ENCODE measurements at places on chromosomes 4 and X. TPM values are rescaled to one million over a fixed set of nuclear protein-coding genes. Genes with fewer than 3 reads are reported as not detected.

Gene FAM47E
- polyA plus RNA-seq, result not detected

Gene PLAC1
- polyA plus RNA-seq, result 2.4 TPM

Gene WDR17
- polyA plus RNA-seq, result 1.1 TPM

Gene GPRASP1
- polyA plus RNA-seq, result 2.2 TPM

Gene CSTF2
- 22.3 TPM for polyA plus RNA-seq

Gene TMPRSS11B
- polyA plus RNA-seq, result not detected

- DNase-seq, result no peak
These were observed 86.8 kb upstream of the LSM6 start for GRCh38 chr4:146088690-146089089.

DNA sequence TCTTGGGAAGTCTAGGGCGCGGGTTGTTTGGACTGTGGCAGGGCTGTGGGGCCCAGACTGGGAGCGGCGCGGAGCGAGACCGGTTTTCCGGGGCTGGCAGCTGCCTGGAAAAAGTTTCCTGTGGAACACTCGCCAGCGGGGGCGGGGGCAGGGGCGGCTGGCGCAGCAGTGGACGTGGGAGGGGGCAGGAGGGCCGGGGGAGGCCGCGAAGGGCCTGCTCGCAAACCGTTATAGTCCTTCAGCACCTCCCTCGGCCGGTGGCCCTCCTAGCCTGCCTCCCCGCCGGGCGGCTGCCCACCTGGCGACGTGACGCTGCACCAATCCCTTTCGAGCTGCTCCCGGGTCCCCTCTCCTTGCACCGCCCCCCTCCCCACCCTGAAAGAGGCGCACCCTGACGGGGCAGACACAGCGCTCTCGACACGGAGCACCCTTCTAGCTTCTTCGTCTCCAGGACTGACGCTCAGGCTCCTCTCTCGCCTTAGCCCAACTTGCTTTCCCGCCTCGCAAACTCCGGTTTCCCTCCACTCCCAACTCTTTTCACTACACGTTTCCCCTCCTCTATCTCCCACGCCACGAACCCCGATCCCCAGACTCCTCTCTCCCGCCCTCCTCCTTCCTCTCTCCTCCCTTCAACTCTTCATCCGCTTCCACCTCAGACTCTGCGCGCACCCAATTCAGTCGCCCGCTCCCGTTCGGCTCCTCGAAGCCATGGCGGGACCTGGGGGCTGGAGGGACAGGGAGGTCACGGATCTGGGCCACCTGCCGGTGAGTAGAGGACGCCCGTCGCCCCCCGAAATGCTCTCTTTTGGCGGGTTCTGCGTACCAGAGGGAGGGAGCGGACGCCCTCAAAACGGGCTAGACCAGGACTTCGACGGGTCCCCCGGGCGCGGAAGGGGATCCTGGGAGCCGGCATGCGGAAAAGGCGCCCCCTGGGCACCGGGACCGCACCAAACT lies at the start of gene NRK:
TSS of gene NRK (plus strand) at position 402 of the 954 bp plus-strand sequence. CDS start at position 709, 307 bp downstream.
- no peak for DNase-seq

- no peak for DNase-seq
These were observed 2.4 kb upstream of the PDZD4 start for GRCh38 chrX:153832728-153833127.

DNA sequence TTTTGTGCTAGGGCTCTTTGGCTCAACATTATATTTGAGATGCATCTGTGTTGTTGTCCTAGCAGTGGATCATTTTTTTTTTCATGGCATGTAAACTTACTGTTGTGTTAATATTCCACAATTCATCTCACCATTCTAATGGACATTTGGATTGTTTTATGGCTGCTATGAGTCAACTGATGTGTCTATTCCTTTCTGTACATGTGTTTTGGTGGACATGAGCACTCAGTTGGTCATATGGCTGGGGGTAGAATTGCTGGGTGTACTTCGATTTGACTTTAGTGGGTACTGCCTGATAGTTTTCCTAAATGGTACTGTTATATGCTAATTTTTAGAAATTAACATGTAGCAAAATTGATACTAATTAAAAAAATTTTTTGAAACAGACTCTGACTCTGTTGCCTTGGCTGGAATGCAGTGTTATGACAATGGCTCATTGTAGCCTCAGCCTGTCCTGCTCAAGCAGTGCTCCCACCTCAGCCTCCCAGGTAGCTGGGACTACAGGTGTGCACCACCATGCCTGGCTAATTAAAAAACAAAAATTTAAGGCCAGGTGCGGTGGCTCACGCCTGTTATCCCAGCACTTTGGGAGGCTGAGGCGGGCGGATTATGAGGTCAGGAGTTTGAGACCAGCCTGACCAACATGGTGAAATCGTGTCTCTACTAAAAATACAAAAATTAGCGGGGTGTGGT lies 9.0 kb downstream of the FAM193A start:
- no peak for DNase-seq

Gene CXorf65
- not detected for polyA plus RNA-seq

GRCh38 chr4:92618968-92619367 lies 315.2 kb downstream of the GRID2 start:
- DNase-seq, result no peak

DNA sequence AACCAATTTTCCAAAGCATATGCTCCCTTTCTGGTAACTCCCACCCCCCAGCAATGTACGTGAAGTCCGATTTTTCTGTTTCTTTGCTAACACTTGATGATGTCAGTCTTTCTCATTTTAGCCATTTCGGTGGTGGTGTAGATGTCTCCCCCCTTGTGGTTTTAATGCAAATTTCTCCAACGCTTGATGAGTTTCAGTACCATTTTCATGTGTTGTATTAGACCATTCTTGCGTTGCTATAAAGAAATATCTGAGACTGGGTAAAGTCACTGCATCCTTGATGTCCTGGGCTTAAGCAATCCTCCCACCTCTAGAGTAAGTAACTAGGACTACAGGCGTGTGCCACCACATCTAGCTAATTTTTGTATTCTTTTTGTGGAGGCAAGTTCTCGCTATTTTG lies 148.4 kb upstream of the VCX3A start:
- DNase-seq, result no peak

DNA sequence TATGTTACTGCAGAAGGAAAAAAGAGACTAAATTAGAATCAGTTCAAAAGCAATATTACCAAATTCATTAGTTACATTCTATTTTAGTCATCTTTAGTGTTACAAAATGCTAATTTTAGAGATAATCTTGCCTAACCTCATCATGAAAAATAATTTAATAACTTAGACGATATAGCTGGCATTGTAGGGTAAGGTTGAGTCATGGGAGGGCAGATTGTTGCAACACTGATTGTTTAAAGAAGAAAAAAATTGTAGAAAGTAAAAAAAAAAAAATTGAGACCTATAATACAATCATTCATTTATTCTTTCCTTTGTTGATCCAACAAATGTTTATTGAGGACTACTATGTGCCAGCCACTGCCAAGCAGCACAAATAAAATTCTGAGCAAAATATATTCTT lies 330.9 kb downstream of the GBA3 start:
- DNase-seq, result no peak

DNA sequence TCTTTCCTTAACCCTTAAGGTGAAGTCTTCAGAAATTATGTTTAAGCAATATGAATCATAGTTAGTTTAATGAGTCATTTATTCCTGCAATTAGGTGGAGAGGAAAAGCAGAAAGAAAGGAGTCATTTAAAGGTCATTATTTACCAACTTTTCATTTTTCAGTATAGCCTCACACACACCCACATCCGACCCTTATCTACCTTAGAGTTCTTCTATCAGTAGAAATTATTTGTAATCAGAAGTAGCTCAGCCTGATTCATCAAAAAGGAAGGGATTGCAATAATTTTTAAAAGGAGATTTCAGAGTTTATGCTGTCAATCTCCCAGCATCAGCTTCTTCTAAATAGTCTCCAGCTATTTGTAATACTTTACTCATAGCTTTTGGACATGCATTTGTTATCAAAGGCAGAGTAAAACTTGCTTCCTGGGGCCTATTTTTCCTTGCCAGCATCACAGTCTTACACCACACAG lies 5.9 kb downstream of the ANXA10 start:
- no peak for DNase-seq

DNA sequence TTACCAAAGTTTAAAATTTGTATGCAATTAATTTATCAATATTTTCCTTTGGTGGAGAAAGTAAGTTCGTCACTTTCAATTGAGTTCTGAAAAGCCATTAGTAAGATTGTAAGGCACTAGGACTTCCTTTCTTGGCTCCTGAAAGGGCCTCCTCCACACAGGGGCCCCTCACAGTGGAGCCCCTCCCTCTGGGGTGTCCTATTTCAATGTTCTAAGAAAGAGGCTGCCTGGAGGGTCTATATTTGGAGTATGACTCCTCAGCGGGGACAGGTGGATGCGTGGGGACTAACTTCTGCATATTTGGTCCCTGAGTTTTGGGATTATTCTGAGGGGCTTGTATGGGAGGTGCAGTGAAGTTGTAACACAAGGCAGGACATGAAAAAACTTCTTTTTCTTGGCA lies 1.6 kb upstream of the ARMCX4 start:
- DNase-seq, result no peak

GRCh38 chrX:41381685-41382084 lies 47.7 kb downstream of the DDX3X start:
- DNase-seq, result peak; percentile 32

Gene DDIT4L
- polyA plus RNA-seq, result 2.0 TPM

DNA sequence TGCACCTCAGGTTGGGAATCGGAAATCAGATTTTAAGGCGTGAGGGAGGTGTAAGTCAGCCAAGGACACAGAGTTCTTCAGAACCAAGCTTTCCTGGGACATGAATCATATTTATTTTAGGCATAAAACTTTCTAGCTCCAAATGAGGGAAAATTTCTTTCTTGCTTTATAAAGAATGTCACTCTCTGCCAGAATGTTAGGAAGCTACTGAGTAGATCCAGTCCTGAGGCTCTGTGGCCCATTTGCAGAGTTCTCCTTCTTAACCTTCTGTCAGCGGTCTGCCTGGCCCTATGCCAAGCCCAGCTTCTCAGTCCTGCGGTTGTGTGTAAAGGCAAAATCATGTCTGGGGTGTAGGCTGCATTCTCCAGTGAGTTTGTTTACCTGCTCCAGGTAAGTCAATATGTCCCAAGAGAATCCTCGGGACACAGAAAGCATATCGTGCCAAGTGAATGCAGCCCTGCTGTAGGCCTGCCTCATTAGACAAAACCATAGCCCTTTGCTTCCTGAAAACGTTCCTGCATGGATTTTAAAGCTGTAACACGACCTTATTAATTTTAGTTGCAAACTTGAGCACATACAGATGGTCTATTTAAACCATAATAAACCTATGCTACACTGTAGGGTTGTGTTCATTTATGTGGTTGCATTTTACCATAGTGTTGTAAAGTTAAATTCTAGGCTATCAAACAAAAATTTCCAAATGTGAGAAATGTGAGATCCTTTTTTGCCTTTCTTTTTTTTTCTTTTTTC lies 29.2 kb upstream of the CCNI start:
- no peak for DNase-seq

- no peak for DNase-seq
These were observed 14.0 kb downstream of the APLN start for GRCh38 chrX:129640737-129641136.

DNA sequence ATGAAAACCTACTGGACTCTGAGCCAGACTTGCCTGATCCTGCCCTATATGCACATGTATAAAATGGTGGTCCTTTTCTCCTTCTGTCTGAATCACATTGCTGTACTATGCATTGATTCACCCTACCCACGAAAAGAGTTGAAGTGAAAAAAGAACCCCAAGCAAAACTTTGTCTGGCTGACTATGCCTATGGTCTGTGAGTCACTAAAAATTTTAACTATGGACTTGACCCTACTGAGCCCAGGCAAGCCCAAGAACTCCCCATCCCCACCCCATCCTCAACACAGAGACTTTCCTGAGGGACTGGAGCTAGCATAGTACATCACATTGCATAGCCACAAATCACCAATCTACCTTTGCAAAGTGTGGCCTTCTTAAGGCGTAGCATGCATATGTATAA lies 116.6 kb upstream of the TENM3 start:
- DNase-seq, result no peak

Gene BEND2
- polyA plus RNA-seq, result not detected

DNA sequence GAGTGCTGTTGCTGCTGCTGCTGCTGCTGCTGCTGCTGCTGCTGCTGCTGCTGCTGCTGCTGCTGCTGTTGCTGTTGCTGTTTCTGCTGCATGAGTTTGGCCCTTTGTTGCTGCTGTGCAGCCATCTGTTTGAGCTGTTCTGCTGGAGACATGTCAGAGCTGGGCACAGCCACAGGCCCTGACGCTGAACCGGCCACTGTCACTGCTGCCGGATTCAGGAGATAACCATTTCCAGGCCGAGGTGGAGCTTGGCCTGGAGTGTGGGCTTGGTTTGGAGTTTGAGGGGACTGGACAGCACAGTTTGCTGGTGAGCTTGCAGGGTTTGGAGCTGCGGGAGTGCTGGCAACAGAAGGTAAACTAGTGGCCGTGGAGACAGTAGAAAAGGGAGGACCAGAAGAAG lies 224.3 kb downstream of the MGST2 start:
- no peak for DNase-seq

GRCh38 chrX:17692709-17693346 lies 44.5 kb upstream of the SCML1 start:
- peak; percentile 24 for DNase-seq

GRCh38 chr4:170190265-170190664 lies 100.5 kb upstream of the AADAT start:
- DNase-seq, result no peak

DNA sequence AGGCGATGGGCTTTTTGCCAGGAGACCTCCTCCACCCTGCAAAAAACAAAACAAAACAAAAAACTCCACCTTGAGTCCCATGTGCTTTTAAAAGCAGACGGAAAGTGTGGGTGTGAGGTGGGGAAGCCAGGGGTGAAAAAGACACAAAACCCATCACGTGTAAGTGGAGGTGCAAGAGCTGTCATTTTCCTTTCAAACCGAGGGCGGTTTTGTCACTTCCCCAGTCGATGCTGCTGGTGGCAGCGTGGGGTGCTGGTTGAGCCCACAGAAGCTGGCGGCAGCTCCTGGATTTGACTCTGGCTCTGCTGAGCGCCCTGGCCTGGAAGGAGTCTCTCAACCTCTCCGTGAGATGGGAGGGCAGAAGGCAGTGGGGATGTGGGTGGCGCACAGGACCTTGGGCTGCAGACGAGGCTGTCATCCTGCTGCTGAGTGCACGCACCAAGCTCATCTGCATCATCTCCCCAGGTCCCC lies 110.0 kb downstream of the PSAPL1 start:
- no peak for DNase-seq

Gene SRPX
- 53.5 TPM for polyA plus RNA-seq

Gene POLN
- polyA plus RNA-seq, result 0.35 TPM

Gene RTL5
- polyA plus RNA-seq, result 1.7 TPM

DNA sequence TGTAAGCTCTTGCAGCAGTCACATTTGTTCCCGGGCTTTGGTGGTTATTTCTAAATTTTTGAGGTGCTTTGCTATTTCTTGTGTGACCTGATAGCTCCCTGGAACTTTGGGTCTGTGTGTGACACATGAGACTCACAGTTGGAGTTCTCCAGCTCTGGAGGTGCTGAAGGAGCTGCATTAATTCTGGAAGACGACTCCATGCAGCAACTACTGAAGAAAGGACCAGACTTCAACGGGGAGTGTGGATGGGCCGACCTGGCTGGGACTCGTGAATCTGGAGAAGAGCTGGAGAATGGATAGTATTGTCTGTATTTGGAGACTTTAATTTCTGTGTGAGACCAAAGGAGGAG lies 1.5 kb downstream of the MRFAP1 start:
- no peak for DNase-seq

DNA sequence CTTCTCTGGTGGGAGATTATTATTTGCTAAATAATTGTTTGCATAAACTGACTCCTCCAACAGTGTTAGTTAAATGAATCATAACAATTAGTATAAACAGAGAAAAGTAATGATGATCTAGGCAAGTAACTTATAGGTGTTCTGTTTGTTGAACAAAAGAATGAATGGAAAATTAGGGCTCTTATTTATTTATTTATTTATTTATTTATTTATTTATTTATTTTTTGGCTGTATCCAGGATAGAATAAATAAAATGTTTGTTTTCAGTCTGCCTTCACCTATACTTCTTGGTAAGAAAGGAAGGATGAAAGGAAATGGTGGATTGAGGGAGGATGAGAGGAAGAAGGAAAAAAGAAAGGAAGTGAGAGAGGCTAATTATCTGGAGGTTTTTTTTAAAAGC lies 561.6 kb upstream of the MAGEB2 start:
- DNase-seq, result no peak

Data from AG04450 (cell line).